Activated CD8-positive, alpha-beta memory T cell treated with anti-CD3 and anti-CD28 coated beads, Interleukin-2, amount 10 ng/mL, durations not matched to agents 7 days and 5 days (primary cell): ENCODE measurements at places on chromosomes 3 and 15.

- no peak for DNase-seq
These were observed 74.2 kb upstream of the RASGRP1 start for GRCh38 chr15:38638811-38639210.

- no peak for DNase-seq
These were observed 565.9 kb upstream of the CCDC54 start for GRCh38 chr3:106811376-106811775.

GRCh38 chr3:136141891-136142290, 54.2 kb downstream of the MSL2 start:
- DNase-seq: no peak

GRCh38 chr3:12120374-12121140, 38.2 kb downstream of the TIMP4 start:
- DNase-seq: no peak

DNA sequence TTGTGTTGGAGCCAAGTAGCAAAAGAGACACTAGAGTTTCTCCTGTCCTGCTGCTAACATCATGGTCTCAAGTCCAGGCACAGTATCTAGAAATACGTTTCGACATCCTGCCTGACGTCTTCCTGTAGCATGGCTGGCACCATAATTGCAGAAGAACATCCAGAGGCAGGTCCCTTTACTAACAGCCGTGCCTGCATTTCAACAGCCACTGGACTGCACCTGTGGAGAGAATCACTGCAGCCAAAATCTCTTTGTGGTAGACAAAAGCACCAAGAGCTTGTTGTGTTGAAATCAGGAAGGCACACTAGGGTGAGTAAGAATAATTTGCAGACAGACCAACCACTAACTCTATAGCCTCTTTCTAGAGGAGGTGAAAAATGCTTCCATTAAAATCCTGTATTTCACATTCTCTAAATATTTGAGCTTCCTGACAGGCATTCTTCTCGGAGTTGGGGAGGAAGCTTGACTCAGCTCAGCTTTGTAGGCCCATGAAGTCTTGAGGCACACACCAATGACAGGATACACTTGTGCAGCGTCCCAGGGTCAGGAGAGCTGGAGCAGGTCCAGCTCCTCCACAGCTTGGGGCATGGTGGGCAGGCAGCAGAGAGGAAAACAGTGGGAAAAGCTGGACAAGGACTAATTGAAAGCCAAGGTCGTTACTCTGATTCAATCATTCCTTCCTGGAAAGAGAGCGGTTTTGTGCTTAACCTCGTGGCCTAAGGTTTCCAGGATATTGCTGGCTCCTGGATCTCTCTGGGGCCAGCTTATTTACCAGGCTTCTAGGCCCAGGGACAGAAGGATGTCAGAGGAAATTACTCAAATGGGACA, 244.9 kb downstream of the FAM43A start:
- DNase-seq: peak; percentile 9

GRCh38 chr3:139758654-139759291, 81.0 kb upstream of the NMNAT3 start:
- DNase-seq: no peak

DNA sequence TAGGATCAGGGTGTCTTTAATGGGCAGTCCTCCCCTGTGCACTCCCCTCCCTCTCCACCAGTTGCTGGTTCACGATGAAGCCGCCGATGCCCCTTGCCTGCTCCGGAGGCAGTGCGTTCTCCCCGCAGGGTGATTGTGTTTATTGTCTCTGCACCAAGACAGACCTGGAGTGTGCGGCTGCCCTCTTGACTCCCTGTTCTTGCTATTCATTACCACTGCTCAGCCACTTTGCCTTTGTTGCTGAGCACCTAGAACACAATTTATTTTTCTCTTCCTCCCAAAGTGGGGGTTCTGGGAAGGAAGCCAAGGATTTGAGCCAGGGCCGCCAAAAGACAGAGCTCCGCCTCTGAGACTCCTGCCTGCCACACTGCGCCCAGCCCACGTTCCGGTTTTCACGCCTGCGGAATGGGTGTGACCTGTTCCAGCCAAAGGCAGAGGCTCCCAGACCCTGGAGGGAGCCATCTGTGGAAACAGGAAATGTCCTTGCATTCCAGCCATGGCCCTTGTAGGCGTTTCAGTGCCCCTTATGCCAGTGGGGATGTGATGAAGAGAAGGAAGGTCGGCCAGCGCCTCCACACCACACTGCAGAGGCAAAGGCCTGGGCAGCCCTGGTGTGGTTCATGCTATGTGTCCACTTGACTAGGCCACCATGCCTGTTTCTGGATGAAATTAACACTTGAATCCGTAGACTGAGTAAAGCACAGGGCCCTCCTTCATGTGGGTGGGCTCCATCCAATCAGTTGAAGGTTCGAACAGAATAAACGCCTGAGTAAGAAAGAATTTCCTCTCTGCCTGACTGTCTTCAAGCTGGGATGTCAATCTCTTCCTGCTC, 85.8 kb downstream of the HMG20A start:
- DNase-seq: no peak

DNA sequence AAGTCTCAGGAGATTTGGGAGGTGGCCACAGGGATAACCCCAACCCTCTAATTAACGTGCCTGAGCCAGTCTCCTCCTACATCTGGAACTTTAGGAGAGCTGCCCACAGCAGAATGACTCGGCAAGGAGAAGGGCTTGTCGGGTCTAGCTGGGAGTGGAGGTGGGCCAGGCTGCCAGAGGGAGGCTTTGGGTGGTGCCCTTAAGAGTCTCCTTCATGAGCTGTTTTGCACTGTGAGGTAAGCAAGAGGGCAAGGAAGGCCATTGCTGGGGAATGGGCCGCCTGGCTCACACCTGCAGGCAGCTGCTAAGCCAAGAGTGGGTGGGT, 3.6 kb upstream of the TNK2 start:
- DNase-seq: no peak

DNA sequence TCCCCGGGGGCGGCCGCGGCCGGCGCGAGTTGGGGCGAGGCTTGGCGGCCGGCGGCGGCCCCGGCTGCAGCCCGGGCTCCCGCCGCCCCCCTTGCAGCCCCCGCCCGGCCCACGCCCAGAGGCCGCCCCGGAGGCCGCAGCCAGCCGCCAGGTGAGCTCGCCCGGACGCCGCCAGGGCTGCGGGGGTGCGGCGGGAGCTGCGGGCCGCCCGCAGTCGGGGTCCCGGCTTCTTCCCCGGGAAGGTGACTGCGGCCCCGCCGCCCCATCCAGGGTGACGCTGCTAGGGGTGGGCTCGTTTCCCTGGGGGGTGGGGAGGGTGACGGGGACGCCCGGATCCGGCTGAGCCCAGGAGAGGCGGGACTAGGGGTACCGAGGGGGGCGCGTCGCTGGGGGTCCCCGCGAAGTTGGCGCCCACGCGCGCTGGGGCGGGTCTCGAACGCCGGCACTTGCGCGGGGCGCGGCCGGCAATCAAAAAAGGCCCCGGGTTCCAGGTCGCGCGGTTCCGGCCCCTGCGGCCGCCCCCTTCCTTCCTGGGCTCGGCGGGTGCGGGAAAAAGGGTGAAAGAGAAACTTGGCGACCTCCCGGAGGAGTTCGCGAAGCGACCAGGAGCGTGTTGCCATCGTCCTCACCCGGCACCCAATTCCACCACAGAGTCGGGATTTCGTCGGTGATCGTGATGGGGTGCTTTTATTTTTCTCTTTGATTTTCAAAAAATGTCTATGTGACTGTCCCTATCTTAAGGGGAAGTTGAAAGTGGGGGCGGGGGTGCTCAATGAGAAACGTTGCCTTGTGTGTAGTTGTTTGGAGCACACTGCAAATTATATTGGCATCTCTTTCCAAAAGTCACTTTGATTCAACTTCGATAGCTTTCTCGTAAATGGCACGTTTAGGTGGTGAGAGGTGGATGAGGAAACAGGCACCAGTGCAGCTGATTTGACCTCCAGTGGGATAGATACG, 619 bp downstream of the ATXN7 start:
- peak; percentile 62 for DNase-seq

DNA sequence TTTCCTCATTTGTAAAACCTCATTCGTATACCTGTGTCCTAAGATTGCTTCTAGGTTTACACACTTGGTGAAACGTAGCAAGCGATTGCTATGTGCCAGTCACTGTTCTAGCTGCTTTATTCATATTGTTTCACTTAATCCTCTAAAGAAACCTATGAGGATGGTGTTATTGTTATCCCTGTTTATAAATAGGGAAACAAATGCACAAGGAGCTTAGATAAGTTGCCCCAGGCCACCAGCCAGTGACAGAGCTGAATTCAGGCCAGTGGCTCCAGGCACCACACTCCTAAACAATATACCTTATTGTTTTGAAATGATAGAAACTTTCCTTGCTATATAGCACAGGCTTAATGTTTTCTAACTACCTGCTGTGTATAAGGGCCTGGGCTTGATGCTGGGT, 44.0 kb downstream of the LPP start:
- no peak for DNase-seq

- no peak for DNase-seq
These were observed 138.6 kb upstream of the PRICKLE2 start for GRCh38 chr3:64363842-64364241.

GRCh38 chr15:49155834-49156627, 632 bp upstream of the COPS2 start:
- DNase-seq: no peak

DNA sequence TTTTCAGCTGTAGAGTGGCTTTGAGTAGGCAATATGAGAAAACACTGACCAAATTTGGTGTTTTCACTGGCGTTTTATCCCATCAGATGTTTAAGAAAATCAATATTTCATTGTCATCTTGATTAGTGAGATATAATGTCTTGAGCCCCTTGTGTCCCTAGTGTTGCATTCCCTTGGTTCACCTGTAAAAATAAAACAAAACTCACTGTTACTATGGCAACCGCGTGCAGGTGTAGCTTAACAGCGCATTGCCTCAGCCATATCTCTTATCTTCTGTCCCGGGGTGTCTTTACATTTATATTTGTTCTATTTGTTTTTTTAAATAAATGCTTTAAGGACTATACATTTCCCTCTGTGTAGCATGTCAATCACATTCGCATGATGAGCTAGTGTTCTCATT, 551.6 kb downstream of the ZIC1 start:
- no peak for DNase-seq

- no peak for DNase-seq
These were observed 67.2 kb downstream of the IL1RAP start for GRCh38 chr3:190581041-190581541.

DNA sequence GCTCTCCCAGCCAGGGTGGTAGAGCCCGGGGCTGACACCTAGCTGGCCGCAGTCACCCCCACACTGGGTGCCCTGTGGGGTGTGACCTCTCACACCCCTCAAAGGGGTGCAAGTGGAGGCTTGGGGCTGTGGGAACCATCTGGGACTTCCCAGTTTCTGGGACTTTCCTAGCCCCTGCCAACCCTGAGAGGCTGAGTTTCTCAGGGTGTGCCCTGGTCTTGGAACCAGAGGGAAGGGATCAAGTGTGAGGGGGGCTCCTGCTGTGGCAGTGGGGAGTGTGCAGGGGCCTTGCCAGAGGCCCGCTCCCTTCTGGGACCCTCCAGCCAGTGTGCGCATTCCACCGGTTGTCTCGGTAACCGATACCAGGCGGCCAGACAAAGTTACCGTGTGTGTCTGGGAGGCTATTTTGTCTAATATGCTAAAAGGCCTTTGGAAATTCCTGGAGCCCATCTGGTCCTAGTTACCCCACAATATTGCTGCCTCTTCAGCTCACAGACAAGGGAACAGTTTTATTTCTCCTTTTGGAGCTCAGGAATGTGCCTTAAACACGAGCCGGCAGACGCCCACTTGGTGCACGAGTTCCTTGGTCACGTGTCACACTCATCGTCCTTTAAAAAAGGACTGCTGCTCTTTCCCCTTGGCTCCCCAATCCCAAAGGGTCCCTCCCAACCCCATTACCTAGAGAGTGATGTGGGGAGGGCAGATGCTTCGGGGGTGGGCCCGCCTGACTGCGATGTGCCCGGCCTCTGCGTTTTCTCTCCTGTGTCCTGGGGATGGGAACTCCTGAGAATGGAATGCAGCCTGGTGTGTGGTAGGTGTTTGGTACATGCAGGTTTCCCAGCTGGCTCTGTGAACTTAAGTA, 33.2 kb downstream of the HDAC11 start:
- no peak for DNase-seq

- no peak for DNase-seq
These were observed 100.1 kb downstream of the ZNF609 start for GRCh38 chr15:64560501-64560900.

- DNase-seq: no peak
These were observed 283.8 kb downstream of the C3orf38 start for GRCh38 chr3:88433568-88433967.

- DNase-seq: no peak
These were observed 109.8 kb upstream of the RASGRP1 start for GRCh38 chr15:38674448-38674847.

GRCh38 chr15:40070166-40070557, 31.2 kb upstream of the SRP14 start:
- no peak for DNase-seq

DNA sequence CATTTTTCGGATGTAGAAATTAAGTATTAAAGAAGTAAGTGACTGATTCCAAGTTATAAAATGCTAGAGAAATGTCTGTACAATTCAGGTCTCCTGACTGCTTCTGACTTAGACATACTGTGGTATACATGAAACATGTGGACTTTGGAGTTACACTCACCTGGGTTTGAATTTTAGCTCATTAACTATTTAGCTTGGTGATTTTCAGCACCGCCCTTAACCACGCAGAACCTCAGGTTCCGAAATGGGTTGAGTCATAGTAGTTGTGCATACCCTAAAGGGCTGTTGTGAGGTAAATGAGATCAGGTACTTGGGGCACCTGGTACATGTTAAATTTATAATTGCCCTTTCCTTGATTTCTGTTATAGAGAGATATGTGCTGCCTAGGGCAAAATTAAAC, 32.9 kb upstream of the UTS2B start:
- DNase-seq: no peak

GRCh38 chr3:87227104-87227834, at the start of gene CHMP2B:
Gene CHMP2B (plus strand): TSS chr3:87227309. CDS start chr3:87227523, 214 bp downstream.
- DNase-seq: peak; percentile 93

GRCh38 chr3:94440767-94441493, 378.1 kb downstream of the NSUN3 start:
- DNase-seq: no peak

DNA sequence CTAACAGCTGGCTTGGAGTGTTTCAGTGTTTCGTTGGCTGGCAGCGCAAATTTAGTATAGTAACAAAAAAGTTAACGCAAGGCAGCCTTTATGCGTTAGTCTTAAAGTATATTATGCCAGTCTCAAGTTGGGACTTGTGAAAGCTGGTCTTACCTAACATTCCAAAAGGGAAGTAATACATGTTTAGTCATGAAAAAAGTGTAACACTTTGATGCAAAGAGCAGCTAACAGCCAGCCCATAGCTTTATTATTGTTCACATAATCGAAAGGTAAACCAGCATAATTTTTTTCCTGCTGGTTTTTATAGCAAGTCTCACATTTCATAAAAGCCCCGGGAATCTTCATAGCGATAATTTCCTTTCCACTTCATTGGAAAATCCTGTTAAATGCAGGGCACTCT, 2.4 kb upstream of the GPR87 start:
- DNase-seq: no peak
